Adipocyte (in vitro differentiated cells): ENCODE measurements at places on chromosomes 12 and 14.

- DNase-seq = no peak
Measured at GRCh38 chr14:100640471-100641273, 53.5 kb upstream of the BEGAIN start.

DNA sequence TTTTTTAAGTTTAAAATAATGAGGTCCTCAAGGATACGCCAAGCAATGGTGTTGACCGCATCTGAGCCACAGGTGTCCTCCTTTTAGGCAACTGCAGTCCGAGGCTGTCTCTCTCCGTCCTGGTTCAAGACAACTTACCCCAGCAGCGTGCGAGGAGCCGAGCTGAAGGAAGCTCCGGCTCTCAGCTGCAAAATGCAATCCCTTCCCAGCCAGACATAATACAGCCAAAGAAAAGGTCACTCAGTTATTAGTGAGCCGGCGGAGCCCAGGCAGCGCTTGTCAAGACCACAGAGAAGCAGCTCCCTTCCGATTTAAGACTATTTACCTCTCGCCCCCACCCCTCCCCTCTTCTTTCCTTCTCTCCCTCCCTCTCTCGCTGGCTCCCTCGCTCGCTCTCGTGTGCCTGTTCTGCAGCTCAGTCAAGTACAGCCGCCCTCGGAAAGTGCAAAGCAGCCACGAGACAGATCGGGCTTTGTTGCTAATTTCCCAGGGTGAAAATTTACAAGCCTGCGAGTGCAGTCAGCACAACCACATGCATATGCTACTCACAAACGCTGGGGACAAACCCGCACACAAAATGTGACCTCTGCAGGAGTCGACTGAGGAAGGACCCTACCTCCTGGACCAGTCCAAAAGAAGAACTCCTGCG lies 363 bp upstream of the LMO3 start:
- peak; percentile 32 for DNase-seq

DNA sequence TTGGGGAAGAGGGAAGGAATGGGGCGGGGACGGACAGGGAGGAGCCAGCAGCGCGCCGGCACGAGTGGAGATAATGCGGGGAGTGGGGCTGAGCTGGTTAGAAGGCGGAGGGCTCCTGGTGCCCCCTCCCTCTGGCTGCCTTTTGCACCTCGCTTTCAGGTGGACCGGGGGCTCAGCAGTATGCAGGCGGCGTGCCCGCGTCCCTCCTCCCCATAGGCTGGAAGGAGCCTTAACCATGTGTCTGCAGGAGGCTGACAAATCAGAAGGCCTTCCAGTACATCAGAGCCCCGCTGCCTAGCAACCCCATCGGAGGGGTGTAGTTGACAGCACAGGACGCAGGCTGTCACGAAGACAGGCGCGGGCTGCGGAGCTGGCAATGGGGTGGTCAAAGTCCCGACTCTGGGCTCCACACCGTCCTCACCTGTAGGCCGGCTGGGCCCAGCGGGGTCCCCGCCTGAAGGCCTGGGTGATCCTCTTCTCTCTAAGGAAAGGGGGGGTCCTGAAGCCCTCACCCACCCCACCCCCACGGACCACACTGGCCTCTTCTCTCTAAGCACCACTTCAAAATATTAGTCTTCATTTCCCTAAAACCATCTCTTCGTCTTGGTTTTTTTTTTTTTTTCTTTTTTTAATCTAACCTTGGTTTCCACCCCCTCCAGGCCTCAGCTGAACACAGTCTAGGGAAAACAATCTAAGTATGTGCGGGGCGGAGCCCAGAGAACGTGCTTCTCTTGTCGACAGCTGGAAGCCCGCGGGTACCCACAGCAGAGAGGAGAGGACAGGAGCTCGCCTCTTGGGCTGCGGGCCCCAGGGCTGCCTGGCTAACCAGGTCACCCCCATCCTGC lies 44.5 kb downstream of the KDM2B start:
- peak; percentile 86 for DNase-seq

DNA sequence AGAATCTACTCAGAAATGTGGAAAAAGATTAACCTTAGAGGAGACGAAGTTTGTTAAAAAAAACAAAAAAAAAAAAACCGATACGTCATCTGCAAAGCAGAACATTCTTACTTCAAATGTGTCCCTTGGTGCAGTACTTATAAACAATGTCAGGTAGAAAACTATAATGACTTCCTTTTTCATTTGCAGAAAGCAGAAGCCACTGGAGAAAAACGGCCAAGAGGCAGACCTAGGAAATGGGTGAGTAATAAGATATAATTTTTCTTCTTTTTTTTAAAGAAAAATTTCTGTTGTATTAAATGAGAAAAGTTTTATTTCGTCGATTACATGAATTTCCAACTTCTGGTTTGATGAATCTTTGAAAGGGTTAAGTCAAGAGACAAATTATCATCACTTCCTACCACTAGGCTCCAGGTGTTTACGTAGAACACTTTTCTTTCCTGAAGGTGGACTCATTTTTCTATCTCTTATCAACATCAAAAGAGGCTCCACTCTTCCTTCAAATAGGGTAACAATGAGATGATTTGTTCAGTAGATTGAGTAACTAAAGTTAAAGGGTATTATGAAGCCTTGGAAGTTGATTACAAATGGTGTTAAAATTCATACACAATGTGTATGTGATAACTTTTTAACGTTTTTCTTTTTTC lies 14.2 kb downstream of the HMGA2 start:
- no peak for DNase-seq

DNA sequence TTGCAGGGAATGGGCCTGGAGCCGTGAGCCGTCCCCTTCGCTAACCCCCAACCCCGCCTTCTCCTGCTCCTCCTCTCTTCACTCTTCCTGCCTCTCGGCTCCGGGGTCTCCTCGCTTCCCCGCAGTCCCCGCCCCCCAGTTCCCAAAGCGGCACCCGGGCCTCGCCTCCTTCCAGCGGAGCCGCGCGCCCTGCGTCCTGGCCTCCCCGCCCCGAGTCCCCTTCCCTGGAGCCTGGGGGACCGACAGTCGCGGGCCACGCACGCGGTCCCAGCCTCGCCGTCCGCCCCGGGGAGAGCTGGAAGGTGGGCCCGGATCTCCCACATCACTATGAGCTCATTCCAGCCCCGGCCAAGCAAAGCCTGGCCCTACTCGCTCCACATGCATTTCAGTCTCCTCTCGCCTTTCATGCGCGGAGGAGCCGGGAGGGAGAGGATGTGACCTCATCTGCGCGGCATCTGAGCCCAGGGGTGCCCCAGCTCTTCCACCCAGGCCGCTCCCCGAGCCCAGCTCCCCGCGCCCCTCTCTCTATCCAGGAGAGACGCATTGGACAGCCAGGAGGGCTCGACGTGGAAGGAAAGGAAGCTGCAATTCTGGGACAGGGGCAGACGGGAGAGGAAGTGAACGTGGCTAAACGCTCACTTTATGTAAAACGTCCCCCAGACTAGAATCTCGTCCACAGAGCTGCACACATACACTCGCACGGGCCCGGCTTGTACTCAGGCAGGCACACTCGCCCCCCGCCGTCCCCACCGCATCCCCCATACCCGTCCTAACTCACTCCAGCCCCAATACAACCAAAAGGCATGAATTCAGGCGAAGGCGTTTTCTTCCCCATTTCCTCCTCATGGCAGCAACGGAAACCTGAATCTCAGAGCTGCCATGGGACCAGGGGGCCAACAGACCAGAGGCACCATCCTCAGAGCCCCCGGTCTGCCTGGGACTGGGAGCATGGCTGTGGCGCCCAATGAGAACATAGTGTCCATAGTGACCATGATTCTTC lies 108.7 kb upstream of the CCND2 start:
- peak; percentile 67 for DNase-seq

DNA sequence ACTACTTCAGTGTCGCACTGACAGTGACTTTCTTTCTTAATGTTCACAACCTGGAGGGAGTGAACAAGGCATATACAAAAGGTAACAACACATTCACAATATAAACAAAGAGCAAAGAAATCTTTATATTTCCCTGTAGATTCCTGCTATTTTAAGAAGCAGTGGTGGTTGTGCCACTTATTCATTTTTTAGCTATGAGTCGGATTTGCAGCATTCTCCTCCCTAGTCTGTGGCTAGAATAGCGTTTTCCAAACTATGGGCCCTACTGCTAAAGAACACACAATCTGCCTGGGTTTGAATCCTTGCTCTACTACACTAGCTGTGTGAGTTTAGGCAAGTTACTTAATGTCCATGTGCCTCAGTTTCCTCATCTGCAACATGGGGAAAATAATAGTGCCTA lies 18.6 kb upstream of the MDM1 start:
- peak; percentile 68 for DNase-seq

- peak; percentile 88 for DNase-seq
Measured at GRCh38 chr12:58803908-58804307, 116.4 kb downstream of the LRIG3 start.

DNA sequence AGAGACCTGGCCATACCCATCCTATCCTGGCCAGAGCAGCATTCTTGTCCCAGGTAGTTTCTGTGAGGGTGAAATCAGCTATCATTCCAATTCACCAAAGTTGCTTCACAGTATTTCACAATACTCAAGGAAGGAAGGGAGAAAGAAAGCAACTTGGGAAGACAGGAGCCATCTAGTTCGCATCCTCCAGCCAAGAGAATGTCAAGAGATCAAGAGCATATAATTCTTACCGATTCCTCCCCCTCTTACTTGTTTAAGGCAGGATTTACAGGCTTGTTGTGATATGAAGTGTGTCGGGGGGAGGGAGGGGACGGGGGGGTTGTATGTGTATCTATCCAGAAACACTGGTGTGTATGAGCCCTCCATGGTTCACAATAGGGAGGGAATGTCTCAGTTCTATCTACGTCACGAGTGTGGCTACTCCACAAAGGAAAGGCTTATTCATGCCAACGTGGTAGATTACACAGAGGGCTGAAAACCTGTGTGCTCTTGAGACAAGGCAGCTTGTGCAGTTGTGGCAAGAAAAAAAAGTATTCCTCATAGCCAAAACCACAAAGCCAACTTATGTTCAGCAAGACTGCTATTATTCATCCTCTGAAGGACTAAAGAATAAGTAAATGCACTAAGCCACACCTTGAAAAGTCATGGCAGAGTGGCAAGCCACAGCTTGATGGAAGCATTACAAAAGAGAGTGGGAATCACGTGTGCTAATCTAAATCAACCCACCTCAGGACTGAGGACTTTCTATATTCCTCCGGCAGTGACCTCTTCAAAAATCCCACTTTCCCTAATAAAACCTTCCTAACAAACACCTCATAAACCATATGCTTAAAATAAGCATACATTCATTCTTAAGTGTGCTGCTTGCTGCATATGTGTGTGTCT lies 35.0 kb downstream of the CORO1C start:
- peak; percentile 67 for DNase-seq

- DNase-seq = no peak
Measured at GRCh38 chr12:65510584-65511050, 232.1 kb downstream of the MSRB3 start.

DNA sequence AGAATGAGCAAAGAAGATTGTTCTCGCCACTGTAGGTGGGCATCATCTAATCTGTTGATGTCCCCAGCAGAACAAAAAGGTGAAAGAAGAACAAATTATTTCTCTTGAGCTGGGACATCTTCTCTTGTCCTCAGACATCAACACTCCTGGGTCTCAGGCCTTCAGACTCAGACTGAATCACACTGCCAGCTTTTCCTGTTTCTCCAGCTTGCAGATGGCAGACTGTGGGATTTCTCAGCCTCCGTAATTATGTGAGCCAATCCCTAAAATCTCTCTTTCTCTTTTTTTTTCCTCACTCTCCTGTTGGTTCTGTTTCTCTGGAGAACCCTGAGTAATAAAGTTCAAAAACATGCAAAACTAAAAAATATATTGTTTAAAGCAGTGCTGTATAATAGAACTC lies 3.7 kb upstream of the TMPRSS12 start:
- DNase-seq = no peak

GRCh38 chr12:82855872-82856271 lies 169.2 kb downstream of the TMTC2 start:
- DNase-seq = no peak

GRCh38 chr12:55515696-55516095 lies 23.5 kb downstream of the OR6C68 start:
- DNase-seq = no peak

GRCh38 chr12:130552483-130552996 lies 163.6 kb downstream of the RIMBP2 start:
- DNase-seq = peak; percentile 3

- no peak for DNase-seq
Measured at GRCh38 chr12:131137836-131138637, 184.3 kb downstream of the ADGRD1 start.

GRCh38 chr14:50998612-50999011 lies 54.3 kb upstream of the PYGL start:
- DNase-seq = no peak

DNA sequence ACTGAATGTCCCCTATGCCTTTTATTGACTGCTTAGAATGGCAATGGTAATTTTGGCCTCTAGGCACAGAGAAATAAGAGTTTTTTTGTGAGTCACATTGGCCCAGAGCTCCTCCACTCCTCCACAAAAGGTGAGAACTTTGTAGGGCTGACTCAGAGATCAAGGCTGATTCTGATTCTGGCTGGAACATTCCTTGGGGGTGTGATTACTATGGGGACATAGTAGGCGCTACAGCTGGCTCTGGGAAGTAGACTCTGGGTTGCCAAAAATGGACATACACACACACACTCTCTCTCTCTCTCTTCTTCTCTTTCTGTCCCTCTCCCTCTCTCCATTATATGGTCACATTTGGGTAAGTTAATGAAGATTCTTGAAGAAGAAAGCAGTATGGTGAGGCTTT lies 174.6 kb upstream of the DDHD1 start:
- peak; percentile 39 for DNase-seq

DNA sequence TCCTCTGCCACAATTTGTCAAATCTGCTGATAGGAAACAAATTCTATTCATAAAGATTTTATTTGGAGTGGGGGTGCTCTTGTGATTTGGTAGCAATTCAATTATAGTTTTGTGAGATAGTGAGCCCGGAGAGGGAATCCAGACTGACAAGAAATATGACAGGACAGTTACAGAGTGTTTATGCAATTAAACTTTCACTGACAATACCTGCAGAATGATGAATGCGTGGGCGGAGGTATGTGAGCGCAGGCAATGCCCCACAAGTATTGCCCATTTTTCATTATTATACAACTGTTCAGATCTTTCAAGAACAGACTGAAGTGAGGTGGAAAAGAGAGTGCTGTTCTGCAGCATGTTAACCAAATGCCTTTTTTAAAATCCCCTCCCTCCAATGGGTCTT lies 259.0 kb downstream of the EGLN3 start:
- DNase-seq = no peak

DNA sequence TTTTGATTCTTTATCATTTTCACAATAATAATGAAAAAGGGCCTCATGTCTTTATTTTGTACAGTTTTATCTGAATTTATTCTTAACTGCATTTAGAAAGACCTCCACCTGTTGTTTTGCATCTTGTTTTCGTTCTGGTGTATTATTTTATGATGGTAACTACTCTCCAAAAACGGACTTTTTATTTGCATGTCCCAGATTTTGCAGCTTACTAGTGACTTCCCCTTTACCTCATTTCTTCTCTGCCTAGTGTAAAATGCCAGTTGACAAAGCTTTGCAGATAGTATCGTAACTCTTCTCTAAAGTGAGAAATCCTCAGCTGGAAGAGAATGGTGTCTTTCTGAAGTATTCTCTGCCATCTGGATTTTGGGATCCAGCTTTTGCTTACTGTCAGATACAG lies 17.2 kb downstream of the PEX5 start:
- DNase-seq = no peak

DNA sequence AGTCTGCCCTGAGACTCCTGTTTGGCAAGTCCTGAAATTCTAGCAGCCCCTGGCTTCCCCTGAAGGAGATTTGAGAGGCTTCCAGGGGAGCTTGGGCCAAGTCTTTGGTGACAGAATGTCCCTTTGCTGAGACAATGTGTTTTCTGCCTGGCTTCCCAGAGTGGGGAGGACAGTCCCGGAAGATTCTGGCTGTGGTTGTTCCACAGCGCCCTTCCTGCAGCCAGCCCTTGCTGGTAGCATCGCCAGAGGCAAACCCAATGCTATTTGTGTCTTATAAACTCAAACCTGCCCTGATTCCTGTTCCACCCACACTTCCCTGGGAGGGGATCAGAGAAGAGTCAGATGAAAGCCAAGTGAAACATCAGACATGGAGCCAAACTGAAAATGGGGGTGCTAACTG lies 56.4 kb upstream of the OAS1 start:
- DNase-seq = no peak
